ENCODE measurements at places on chromosomes 6 and 20.

DNA sequence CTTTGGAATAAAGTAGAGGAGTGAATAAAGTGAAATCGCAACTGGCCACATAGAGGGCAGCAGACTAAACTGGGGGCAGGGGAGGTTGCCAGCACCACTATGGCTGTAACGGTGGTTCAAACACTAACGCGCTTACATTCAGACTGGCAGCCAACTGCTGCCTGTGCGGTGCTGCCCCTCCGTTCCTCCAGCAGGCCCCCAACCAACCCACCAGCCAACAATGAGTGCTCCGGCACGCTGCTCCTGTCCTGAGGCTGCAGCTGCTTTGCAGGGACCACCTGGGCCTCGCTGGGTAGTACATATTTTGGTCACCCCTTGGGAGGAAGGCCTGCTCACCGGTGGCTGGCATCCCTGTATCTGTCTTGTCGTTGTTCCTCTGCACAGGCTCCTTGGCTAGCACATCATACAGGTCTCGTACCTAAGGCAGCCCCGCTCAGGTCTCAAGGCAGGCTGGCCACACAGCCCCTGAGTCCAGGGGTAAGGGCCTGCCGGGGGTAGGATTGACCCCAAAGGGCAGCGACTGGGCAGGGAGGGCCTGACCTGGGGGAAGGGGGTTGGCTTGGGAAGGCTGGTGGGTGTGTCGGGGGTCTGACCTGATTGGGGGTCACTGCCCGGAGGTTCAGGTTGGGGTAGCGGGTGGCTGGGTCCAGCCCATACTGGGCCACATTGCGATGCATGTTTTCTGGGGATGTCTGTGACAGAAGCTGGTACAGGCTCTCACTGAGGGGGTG is 6.3 kb downstream of the MICAL1 start:
- no peak for DNase-seq

GRCh38 chr6:77740380-77740779 is 87.5 kb downstream of the MEI4 start:
- DNase-seq: no peak

GRCh38 chr6:137843211-137843610 is 23.8 kb upstream of the TNFAIP3 start:
- no peak for DNase-seq

- DNase-seq: no peak
These were observed 579.6 kb downstream of the PTPRT start for GRCh38 chr20:42610070-42610469.

DNA sequence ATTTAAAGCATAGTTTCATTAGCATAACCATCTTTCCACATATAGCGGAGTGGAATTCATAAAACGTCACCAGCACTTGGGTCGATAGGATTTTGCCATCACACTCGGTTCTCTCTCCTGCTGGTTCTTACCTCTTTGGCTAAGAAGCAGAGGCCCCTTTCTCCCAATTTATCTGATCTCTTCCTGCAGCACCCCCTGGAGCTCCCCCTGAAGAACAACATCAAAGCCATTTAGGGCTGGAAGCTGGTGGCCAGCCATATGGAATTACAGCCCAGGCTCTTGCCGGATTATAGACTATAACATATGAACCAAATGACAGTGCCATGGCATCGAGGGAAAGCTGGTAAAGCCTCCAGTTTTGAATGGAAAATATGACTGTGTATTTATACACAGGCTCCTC is 6.4 kb upstream of the KIF6 start:
- DNase-seq: no peak

GRCh38 chr20:54184904-54185626 is 11.3 kb upstream of the CYP24A1 start:
- no peak for DNase-seq

- no peak for DNase-seq
These were observed 27.4 kb upstream of the BMP2 start for GRCh38 chr20:6740096-6740495.

DNA sequence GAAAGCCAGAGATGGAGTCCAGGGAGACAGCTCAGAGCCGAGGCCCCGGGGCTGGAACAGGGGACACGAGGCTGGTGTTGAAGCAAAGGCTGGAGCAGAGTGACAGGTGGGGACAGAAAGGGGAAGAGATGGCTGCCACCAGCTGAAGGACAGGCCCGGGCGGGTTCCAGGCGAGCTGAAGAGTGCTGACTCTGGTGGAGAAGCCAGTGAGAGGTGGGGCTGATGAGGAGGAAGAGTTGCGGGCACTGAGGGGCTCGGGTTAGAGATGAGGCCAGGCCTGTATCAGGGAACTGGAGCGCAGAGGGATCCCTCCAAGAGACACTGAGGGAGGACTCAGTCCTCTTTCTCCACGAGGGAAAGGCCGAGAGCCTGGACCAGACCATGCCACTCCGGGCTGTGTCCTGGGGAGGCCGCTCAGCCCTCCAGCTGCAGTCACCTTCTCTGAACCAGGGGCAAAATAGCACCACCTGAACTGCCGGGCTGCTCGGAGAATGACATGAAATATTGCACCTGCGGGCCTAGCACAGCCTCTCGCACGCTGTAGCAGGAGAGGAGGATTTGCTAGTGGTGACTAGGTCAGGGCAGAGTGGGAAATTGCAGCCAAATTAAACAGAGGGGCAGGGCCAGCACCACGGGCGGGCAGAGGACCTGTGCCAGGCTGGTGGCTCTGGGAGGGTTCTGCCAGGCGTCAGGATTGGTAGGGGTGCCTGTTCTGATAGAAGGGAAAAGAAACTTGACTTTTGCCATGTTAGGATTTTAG is 175.9 kb downstream of the ZDHHC14 start:
- DNase-seq: no peak

- DNase-seq: no peak
These were observed 114.9 kb downstream of the FRK start for GRCh38 chr6:115945812-115946211.

- DNase-seq: no peak
These were observed 300.2 kb downstream of the UTRN start for GRCh38 chr6:144585217-144585814.

GRCh38 chr6:4059115-4059777 is 19.7 kb downstream of the FAM217A start:
- DNase-seq: peak; percentile 49

GRCh38 chr6:14337152-14337551 is 219.6 kb downstream of the CD83 start:
- no peak for DNase-seq

DNA sequence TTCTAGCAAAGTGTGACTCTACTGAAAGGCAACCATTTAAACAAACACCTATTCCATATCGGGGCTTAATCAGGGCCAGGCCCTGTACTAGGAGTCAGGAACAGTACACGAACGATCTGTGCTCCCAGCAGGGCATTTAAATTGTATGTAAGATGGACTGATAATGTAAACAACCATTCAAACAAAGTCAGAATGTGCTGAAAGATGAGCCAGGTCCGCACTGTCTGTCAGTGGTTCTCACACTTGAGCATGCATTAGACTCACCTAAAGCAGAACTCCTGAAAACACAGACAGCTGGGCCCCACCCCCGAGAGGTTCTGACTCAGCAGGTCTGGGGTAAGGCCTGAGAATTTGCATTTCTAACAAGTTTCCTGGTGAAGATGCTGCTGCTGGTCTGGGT is 81.6 kb downstream of the PXDC1 start:
- no peak for DNase-seq

GRCh38 chr20:38190166-38190565 is 25.1 kb upstream of the TGM2 start:
- DNase-seq: no peak

DNA sequence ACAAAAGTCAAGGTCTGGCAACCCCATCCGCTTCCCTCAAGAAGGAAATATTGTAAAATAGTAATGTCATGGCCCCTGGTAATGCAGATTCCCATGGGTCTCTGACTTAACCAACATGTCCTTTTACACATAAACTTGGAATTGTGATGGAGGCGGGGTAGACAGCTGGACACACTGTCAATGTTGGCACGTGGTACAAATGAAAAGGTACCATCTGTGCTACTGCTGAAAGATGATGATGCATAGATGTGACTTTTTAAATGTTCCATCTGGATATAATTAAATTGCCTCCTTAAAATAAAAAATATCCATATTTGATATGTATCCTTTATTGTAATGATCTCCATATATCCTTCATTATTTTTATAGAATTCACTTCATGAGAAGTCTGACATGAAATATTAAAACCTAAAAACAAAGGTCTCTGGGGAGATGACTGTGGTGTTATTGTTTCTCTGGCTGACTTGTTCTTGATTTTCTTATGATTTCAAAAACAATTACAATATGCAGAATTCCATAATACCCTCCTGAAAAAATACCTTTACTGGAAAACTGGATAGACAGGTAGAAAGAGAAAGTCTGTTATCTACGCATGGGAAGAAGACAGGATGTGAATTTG is 104.5 kb downstream of the MKKS start:
- DNase-seq: no peak

- DNase-seq: no peak
These were observed 27.3 kb upstream of the PLCG1 start for GRCh38 chr20:41110012-41110411.

DNA sequence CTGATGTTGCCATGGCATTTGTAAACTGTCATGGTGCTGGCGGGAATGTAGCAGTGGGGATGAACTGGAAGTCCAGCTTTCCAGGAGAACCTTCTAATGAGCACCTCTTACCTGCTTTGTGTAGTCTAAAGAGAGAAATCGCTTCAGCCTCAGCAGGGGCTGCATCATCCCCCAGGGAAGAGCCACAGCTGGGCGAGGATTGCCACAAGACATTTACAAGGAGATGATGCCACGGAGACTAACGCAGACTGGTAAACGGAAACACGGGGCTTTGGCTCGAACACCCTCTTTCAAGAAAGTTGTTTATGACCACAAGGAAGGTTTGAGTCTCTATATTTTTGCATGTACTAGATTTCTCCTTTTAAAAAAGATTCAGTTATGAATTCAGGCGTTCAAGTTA is 72.9 kb downstream of the CDH26 start:
- no peak for DNase-seq

GRCh38 chr20:47704746-47705496 is 80.4 kb downstream of the SULF2 start:
- no peak for DNase-seq

- no peak for DNase-seq
These were observed 158.1 kb downstream of the CDH26 start for GRCh38 chr20:60116128-60116909.

DNA sequence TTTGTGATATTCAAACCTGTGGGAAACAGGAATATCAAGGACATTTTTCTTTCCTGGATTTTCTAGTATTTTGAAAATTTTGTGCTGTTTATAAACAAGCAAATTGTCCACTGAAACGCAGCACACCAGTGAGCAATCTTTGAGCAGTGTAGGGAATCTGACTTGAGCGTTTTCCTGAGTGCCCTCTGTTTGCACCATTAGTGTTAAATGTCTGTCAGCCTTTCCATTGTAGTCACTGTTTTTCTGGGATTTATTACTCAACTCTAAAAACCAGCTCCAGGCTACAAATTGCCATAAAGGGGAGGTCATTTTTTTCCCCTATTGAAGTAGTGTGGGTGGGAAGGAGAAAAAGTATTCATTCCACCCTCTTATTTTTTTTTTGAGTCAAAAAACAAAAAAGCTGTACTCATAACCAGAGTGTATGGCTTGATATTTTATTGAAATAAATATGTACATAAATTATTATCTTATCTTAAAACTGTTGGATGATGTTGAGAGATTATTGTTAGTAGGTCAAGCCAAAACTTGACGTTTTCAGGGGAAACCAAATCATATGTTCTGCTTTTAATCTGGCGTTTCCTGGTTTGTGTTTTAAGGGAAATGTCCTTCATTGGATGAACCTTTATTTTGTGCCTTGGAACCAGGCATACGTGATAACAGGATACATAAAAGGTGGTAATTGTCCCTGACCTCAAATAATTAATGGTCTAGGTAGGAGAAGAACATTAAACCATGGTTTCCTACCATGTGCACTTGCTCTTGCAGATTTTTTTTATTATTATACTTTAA is 51.8 kb downstream of the TSHZ2 start:
- DNase-seq: no peak

DNA sequence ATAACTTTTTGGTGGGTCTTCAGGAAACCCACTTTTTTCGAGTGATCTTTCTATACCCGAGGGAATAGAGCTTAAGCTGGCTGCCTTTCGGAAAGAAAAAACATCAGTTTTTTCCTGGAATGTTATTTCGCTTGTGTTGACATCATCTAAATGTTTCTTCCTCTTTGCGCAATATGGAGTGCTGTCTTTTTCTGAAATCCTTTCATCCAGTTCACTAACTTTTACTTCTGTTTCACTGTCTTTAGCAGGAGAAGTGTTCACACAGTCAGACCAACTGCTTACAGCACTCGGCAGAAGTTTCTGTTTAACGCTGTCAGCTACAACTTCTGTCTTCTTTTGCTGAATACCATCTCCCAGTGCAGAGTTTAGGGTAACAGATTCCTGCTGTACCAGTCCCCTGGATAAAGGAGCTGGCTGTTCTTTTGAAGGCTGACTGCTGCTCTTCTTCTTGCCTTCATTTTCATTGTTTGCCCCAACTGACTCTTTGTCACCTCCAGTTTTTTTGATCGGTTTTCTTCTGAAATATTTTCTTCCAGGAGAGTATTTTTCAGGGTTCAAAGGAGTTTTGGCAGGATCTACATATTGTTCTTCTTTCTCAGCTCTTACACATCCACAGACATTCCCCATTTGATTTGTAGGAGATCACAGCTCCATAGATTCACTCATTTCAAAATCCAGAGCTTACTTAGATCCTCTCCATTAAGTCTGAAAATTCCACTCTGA is 50.0 kb upstream of the DST start:
- no peak for DNase-seq

DNA sequence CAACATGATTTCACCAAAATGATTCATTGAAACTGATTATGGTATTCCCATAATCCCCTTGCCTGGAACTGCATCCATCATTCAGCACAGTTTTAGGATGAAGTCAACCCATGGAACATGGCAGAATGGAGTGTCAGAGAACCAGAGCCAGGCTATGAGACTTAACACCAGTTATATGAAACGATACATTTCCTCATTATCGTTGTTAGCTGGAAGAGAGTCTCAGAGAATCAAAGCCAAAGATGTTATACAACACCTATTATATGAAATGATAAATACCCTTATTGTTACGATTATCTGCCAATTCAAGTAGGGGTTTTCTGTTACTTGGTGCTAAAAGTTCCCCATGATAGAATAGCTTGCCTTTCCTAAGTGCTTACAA is 131.2 kb downstream of the BCAS1 start:
- DNase-seq: no peak

- DNase-seq: no peak
These were observed 195.3 kb upstream of the TCF21 start for GRCh38 chr6:133693565-133693964.

- no peak for DNase-seq
These were observed 21.1 kb downstream of the CHMP4B start for GRCh38 chr20:33832103-33832804.
